Renal cortical epithelial cell (primary cell): ENCODE measurements at places on chromosomes 11 and 22. TPM values are rescaled to one million over a fixed set of nuclear protein-coding genes. Genes with fewer than 3 reads are reported as not detected.
A peak's percentile ranks its signal among the peaks of the same experiment; 100 is the strongest.

GRCh38 chr22:24731761-24732160 is 42.8 kb downstream of the PIWIL3 start:
- no peak for DNase-seq

The CHST1 gene
- 0.10 TPM in 1 of 2 replicates, not detected in the other for total RNA-seq

DNA sequence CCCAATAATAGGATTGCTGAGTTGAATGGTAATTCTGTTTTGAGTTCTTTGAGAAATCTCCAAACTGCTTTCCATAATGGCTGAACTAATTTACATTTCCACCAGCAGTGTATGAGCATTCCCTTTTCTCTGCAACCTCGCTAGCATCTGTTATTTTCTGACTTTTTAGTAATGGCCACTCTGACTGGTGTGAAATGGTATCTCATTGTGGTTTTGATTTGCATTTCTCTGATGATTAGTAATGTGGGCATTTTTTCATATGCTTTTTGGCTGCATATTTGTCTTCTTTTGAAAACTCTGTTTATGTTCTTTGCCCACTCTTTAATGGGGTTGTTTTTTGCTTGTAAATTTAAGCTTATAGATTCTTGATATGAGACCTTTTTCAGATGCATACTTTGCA is 97.4 kb downstream of the FDX1 start:
- no peak for DNase-seq

GRCh38 chr11:86219311-86220193 is 25.0 kb upstream of the EED start:
- no peak for DNase-seq

The MMP12 gene
- total RNA-seq, result 0.80 TPM in 1 of 2 replicates, not detected in the other

DNA sequence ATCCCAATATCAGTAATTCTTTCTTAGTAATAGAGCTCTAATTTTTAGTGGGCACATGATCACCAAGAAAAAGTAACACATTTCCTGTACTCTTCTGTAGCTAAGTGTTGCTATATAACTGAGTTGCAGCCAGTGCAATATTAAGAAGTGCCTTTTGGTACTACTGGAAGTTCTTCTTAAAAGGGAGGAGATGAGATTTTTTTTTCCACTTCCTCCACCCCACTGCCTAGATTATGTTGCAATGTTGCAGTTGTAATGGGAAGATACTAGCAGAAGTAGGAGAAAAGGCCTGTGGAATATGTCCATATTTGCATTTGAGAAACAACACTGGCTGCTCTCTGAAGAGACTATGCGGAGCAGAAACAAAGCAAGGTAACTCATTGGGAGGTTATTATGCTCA is 280.6 kb upstream of the ANO5 start:
- no peak for DNase-seq

GRCh38 chr11:115521825-115522224 is 17.6 kb upstream of the CADM1 start:
- DNase-seq, result no peak

GRCh38 chr11:69423611-69424385 is 57.7 kb upstream of the LINC01488 start:
- DNase-seq, result no peak

- no peak for DNase-seq
Measured at GRCh38 chr11:130786586-130786985, 129.7 kb downstream of the SNX19 start.

The C11orf86 gene
- not detected in 2 replicates for total RNA-seq

DNA sequence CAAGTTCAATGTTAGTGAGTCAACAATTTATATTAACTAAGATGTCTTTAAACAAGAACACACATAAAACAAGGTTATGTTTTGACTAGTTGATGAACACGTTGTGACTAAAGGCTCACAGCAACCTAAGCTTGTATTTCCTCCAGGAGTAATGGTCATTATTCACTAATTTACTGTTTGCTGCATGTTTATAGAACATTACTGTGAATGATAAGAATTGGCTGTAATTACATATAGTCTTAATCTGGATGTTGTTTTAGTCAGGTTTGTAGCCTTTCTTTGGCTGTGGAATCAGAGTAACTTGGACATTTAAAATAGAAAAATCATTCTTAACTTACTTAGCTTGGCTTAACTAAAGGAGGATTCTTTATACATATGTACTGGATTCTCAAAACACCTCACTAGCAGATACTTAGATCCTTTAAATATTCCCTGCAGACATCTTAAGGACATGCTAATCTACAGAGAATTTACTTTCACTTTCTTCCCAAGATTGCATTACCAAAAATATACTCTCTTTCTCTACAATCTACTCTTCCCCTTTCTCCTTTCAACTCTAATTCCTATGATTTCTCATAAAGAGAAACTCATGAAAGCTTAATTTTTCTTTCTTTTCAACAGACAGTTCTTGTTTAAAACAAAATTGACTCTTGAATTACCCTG is 319.7 kb upstream of the CTSC start:
- DNase-seq, result peak; percentile 24

- DNase-seq, result no peak
Measured at GRCh38 chr22:49582181-49582580, 245.5 kb downstream of the BRD1 start.

DNA sequence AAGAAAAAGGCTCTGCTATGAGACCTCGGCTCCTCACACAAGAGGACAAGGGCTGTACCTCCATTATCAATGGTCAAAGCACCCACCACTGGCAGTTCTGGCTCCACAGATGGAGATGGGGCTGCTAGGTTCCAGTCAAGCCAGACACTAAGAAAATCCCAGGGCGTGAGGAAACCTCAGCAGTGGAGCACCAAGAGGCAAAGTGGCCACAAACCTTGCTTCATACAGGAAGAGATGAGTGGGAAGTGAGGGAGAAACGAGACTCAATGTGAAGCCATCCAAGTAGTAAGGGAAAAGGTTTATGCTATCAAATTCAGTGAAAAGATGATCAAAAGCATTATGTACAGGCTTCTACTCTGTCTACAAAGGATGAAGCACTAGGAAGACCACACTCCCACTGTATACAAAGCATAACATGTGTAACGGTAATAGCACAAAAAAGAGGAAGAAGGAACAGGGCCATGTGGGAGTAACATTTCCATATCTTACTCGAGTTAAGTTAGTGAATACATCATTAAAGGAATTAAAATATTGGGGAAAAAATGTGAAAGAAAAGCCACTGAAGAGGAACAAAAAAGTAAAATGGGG is 27.0 kb downstream of the POLDIP3 start:
- DNase-seq, result no peak

The KRTAP5-2 gene
- not detected in 2 replicates for total RNA-seq

The PDE3B gene
- 0.87 and 1.3 TPM in 2 replicates for total RNA-seq

The LRP4 gene
- 4.0 and 17.7 TPM in 2 replicates for total RNA-seq

GRCh38 chr22:49382451-49382735 is 445.3 kb downstream of the BRD1 start:
- DNase-seq, result no peak

DNA sequence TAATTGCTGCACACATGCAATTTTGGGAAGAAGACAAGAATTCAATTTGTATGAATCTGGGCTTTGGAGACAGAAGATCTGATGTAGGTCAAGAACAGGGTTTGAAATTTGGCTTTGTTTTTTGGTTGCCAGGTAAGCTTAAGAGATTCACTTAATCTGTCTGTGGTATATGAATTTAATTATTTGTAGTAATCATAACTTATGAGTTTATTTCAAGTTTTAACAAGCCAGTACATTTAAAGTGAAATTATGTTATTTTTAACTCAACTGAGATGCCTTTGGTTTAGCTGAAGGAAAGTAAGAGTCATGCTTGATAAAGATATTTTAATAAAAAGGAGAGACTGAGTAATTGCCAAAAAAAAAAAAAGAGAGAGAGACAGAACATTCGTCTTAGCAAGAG is 384.1 kb downstream of the LUZP2 start:
- no peak for DNase-seq

DNA sequence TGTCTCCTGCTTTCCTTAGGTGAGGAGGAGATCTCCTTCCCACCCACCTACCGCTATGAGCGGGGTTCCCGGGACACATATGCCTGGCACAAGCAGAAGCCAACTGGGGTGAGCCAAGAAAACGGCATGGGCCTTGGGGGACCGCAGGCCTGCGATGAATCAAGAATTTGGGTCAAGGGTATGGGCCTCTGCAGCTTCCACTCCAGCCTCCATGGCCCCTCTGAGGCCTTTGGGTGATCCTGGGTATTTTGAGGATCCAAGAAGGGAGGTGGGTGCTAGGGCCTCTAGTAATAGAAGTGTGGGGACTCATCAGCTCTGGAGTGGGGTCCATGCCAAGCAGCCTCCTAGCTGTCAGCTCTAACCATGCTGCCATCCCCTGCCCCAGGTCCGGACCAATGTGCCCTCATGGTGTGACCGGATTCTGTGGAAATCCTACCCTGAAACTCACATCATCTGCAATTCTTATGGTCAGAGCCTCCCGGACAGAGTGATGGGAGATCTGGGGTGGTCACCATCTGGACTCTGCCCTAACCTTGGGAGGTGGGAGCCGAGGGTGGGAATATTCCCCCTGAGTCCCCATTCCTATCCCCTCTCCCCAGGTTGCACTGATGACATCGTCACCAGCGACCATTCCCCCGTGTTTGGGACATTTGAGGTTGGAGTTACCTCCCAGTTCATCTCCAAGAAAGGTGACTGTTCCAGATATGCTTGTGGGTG is 8.6 kb downstream of the INPPL1 start:
- no peak for DNase-seq

The MS4A15 gene
- total RNA-seq, result not detected in 2 replicates

DNA sequence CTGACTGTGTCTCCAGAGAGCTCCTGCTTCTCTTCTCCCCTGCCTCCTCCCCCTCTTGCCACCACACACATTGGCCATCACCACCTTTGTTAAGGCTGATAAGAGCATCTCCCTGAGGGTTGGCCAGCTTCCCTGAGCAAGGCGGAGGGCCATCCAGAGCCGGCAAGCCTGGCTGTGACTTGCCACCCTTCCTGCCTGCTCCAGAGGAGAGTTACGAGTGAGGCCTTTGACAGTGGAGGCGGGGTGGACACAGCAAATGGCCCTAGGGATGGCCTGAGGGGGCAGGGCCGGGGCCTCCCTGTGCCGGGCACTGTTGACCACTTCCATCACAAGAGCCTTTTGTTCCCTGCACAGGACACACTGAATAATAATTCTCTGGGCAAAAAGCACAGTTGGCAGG is 5.4 kb downstream of the FREY1 start:
- no peak for DNase-seq

- no peak for DNase-seq
Measured at GRCh38 chr22:41900652-41901312, 14.1 kb downstream of the SHISA8 start.
